ENCODE measurements at places on chromosomes 2 and 18. TPM values are rescaled to one million over a fixed set of nuclear protein-coding genes. Genes with fewer than 3 reads are reported as not detected.
A peak's percentile ranks its signal among the peaks of the same experiment; 100 is the strongest.

C1GALT1C1L gene
- total RNA-seq = 0.78 TPM

RTP5 gene
- not detected for total RNA-seq

RNF103 gene
- 62.9 TPM for total RNA-seq

PPP1CB gene
- total RNA-seq = 1,194 TPM

PPM1G gene
- 74.2 TPM for total RNA-seq

HOXD3 gene
- 2.7 TPM for total RNA-seq

CD8B2 gene
- not detected for total RNA-seq

ICA1L gene
- 12.2 TPM for total RNA-seq

CPLX4 gene
- not detected for total RNA-seq

RAX gene
- total RNA-seq = not detected

PLGLB2 gene
- 0.74 TPM for total RNA-seq

MDH1B gene
- 2.3 TPM for total RNA-seq

DNA sequence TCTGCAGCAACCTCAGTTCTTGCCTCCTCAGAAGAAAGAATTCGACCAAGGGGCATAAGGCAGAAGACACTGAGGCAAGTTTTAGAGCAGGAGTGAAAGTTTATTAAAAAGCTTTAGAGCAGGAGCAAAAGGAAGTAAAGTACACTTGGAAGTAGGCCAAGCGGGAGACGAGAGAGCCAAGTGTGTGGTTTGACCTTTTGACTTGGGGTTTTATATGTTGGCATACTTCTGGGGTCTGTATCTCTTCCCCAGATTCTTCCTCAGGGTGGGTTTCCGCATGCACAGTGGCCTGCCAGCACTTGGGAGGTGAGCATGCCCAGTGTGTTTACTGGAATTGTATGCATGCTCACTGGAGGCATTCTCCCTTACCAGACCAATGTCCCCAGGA lies 59.3 kb upstream of the ANKRD44 start:
- no peak for ATAC-seq

- ATAC-seq = peak; percentile 46
These were observed 117.6 kb upstream of the KLF7 start for GRCh38 chr2:207283356-207283755.

DNA sequence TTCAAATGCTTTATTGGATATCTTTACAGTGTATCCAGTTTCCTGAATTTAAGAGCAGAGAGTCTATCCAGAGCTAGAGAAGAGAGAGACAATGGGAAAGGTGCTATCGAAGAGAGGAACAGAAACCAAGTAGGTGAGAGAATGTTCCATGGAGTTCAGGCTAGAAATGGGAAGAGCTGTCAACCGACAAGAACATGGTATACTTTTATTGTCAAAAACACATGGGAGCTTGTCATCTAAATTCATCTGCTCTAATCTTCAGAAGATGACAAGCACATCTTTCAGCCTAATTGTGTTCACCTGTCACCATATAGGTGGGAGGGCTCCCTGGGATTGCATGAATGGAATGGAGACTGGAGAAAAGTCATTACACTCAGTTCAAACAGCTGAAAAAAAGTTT lies 690.4 kb upstream of the LRATD1 start:
- ATAC-seq = no peak

DNA sequence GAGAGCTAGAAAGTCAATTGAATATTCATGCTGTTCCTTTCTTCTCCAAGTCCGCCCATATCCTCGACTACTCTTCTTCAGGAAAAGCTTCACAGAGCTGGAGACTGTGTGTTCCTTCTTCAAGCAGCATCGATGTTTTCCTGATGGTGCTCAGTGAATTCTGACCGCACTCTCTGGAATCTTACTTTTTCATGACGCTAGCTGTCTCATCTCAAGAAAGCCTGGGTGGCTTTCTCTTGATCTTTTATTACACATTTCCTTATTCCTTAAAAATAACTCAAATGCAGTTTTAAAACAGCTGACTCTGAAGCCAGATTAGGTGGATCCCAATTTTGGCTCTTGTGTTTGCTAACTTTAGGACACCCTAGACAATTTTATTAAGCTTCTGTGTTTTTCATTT lies 1245.1 kb upstream of the LRRTM1 start:
- ATAC-seq = no peak

- no peak for ATAC-seq
These were observed 67.7 kb downstream of the GALNT14 start for GRCh38 chr2:31070339-31071125.

GRCh38 chr2:190535121-190535439 lies 558 bp upstream of the NEMP2 start:
- no peak for ATAC-seq

GRCh38 chr2:222728621-222729020 lies 57.2 kb downstream of the MOGAT1 start:
- ATAC-seq = no peak

- peak; percentile 36 for ATAC-seq
These were observed 99.7 kb downstream of the SLC8A1 start for GRCh38 chr2:40352041-40352702.

- ATAC-seq = no peak
These were observed 7.7 kb downstream of the CCDC178 start for GRCh38 chr18:33432857-33433256.

GRCh38 chr2:63463142-63463541 lies 125.1 kb downstream of the WDPCP start:
- no peak for ATAC-seq

DNA sequence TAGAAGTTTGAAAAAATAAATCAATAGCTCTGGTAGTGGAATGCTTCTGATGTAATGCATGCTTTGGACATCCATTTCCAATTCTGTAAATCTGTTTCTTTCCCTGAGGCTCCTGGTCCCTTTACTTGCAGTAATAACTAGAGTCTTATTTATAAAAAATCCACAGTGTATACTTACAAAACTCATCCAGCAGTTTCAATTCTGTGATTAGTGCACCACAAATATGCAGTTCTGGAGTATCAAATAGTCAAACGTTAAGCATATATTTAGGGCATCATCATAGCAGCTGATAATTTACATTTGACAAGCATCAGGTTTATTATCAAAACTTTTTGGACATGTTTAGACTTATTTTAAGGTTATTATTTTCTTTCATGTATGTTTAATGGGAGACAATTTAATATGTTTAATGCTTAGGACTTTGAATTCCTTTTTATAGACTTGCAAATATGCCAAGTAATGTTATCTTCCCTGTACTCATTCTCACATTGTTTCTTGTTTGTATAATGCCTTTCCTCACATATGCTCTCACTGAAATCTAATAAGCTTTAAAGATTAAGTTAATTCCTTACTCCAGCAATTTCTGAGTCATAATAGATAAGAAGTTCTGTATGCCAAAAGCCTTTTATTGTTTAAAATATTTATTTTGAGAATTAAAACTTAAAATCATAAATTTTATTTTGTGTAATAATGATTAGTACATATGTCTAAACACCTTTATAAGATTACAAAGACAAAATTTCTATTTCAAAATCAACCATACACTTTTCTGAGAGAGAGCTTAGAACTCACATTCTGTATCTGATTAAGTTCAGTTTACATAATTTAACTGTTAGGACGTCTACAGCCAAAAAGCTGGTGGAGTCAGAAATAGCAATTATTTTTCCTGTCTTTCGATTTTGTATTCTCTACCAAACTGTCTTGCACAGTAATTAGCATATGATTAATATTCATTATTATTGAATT lies 341.5 kb upstream of the TMEFF2 start:
- no peak for ATAC-seq

DNA sequence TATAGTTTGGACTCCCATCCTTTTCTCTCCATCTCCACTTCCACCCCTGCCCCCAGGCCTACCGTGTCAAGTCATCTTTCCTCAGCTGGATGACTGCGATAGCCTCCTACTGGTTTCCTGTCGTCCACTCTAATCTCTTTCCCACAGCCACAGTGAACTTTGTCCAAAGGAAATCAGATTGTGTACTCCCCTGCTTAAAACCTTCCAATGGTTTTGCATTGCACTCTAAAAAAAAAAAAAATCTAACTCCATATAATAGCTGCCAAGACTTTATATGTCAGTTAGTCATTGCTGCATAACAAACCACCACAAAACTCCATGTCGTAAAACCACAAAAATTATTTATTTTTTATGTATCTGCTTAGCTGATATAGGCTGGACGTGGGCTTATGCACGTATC lies 160.2 kb upstream of the CCDC68 start:
- no peak for ATAC-seq

- peak; percentile 67 for ATAC-seq
These were observed 142.8 kb downstream of the NDUFA10 start for GRCh38 chr2:239882331-239882732.

DNA sequence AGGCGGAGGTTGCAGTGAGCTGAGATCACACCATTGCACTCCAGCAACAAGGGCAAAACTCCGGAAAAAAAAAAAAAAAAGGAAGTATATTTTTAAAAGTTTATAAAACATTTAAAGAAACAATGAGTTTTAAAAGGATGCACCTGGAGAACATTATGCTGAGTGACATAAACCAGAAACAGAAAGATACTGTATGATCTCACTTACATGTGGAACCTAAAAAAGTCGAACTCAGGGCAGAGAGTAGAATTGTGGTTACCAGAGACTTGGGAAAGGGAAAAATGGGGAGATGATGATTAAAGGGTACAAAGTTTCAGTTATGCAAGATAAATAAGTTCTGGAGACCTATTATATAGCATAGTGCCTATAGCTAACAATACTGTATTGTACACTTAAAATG lies 52.8 kb upstream of the RTN4 start:
- ATAC-seq = no peak

DNA sequence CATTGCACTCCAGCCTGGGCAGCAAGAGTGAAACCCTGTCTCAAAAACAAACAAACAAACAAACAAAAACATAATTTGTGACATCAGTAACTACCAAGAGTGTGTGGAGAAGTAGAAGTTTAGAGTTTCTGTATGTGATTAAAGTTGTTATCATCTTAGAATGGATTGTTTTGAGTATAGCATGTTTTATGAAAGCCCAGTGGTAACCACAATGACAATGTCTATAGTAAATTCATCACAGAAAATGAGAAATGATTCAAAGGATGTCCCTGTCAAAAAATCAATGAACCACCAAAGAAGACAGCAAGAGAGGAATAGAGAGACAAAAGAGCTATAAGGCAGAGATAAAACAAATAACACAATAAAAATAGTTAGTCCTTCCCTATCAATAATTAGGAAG lies 1299.2 kb downstream of the CNTNAP5 start:
- ATAC-seq = no peak

DNA sequence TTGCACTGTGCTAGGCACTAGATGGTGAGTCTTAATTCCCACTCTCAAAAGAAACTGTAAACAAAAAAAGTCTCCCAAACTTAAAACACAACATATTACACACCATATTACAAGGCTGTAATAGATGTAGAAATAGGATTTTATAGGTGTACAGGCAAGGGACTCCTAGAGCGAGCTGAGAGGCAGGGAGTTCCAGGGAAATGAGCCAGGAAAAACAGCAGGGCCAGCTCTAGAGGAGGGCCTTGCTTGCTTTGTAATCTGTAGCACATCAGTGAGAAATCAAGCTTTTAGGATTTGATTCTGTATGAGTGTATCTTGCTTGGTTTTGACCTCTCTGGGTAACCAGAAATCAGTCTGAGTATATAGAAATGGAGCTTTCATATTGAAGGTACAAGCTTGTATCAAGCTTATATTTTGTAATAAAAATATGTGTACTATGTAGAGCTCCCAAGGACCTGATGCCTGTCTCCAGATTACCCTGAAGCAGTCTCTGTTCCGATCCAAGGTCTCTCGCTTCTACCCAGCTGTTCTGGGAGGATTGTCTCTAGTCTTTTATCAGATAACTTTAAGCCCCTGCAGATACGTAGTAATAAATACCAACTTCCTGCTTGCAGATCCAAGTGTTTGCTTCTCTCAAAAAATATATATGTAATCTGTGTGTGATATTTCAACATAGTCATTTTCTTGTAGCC lies 73.0 kb downstream of the MYO1B start:
- ATAC-seq = peak; percentile 58

DNA sequence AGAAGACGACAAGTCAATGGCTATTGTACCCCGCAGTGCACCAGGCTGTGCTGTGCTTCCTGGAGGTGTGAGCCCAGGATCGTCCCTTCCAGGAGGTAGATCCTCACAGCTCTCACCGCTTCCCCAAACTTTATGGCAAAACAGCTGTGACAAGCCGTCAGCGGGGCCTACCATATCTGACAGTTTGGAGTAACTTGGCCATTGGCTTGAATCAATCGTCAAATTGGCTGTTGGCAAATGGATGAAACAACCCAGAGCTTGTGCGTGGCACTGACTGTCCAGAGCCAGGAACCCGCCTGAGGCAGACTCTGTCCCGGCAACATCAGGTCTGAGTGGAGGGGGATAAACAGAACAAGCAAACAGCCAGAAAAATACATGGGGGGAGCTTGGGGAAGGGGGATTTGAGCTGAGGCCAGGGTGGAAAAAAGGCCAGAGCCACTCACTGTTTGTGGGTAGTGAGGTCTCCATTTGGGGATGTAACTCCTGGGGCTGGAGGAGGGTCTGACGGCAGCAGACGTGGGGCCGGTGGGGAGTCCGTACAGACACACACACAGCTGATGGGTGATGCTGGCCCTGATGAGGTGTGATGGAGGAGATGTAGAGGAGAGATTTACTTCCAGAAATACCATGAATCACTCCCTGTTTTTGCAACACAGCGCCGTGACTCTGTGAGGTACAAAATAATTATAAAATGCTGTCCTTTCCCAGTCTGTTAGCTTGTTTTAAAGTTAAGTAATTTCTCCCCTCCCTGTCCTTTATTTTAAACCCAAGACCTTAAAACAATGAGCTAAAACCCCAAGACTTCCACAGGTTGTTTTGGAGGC lies 174.8 kb downstream of the TWIST2 start:
- ATAC-seq = no peak
